ENCODE measurements at places on chromosomes 4 and X.

GRCh38 chr4:37827802-37828321 lies 1.4 kb downstream of the PGM2 start:
- DNase-seq = no peak

DNA sequence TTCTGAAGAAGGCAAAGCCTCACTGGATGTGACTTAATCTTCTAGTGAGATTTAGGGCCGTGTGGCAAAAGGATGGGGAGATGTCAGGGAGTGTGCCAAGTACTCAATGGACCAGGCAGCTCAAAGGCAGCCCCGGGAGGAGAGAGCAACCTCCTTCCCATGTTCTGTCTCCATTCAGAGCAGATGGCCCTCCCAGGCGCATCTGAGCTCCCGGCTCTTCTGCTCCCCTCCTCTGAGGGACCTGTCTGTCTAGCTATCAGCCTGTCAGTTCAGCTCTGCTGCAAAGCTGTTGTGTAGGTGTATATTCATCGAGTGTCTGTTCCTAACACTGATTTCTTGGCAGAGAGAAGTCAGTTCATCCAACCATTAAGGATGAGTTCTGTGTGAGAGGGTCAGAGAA lies 10.9 kb upstream of the PORCN start:
- DNase-seq = no peak

DNA sequence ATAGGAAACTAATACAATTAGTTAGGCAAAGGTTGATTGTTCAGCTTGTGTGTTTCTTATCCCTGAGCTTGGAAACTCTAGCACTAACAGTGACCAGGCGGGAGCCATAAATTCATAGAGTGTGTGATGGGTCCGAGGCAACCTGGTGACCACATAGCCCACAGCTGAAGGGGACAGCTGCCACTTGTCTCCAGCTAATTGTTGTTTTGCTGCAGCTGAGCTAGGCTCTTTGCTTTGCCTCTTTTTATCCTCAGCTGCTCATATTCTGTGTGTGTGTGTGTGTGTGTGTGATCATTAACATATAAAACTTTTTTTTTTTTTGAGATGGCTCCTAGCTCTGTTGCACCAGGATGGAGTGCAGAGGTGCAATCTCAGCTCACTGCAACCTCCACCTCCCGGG lies 53.2 kb downstream of the DOCK11 start:
- DNase-seq = no peak

DNA sequence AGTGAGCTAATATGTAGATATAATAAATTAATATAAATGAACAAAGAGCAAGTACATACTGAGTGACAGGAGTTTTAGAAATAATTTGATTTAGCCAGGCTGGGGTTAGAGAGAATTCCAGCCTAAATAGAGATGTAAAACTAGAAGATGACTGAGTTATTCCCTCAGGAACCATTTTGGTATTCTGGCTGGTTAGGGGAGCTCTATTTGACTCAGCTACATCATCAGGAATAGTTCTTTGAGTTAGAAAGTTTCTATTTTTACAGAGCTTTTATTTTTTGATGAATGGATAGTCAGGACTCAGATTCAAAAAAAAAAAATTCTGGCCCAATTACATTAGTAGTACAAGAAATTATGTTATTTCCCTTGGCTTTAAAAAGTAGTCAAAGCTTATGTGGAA lies 180.4 kb upstream of the MID1 start:
- DNase-seq = no peak

DNA sequence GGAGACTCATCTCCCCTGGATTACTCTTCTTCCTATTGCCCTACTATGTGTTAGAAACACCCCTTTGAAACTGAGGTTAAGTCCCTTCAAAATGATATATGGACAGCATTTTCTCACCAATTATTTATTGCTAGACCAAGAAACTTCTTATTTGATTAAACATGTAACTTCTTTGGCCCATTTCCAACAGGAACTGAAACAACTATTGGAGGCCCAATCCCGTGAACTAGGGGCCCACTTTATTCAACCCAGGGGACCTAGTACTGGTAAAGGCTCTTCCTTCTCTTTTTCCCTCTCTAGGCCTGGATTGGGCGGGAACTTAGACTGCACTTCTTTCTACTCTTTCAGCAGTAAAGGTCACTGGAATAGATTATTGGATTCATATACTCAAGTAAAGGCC lies 16.7 kb upstream of the COL25A1 start:
- DNase-seq = no peak

DNA sequence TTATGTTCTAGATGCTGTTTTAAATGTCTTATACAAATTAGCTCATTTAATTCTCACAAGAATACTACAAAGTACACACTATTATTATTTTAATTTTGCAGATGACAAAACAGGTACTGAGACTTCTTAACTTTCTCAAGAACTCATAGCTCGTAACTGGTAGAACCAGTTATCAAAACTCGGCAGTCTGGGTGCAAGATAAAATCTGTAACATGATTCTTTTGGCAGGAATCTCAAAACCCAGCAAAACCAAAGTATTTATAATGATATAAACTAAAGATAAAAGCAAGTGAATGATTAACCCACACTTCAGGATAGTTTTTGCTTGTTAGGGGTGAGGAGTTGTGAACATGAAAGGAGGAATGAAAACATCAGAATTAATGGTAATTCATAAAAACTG lies 27.6 kb downstream of the CLNK start:
- no peak for DNase-seq

DNA sequence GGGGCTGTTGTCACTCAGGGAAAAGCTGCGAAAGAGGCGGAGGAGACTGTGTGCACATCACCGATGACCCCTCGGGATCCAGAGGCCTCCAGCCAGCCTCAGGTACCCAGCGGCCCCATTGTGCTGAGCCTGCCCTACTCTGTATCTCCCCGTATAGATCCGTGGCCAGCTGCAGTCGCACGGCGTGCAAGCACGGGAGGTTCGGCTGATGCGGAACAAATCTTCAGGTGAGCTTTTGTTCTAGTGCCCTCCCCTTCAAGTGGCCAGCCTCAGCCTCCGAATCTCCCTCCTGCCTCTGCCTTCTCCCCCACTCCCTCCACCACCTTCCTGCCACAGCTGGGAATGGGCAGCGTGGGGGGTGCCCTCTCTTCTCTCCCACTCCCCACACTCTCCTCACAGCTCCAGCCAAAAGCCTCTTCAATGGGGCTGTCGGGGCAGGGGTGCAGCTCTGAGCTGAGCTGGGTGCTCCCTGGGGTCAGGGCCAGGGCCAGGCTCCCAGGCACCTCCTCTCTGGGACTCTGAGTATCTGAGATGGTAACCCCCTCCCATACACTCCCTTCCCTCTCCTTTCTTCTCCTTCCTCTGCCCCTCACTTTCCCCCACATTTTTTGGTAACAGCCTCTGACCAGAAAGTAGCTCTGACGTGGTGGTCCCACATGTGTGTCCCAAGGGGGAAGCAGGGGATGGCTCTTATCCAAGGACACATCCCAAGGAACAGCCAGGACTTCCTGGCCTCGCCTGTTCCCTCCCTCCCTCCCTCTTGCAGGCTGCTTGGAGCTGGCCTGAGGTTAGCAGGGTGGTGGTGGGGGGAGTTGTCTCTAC lies 20.4 kb upstream of the UBA1 start:
- no peak for DNase-seq

- DNase-seq = no peak
These were observed 19.5 kb downstream of the SUV39H1 start for GRCh38 chrX:48715876-48716502.

DNA sequence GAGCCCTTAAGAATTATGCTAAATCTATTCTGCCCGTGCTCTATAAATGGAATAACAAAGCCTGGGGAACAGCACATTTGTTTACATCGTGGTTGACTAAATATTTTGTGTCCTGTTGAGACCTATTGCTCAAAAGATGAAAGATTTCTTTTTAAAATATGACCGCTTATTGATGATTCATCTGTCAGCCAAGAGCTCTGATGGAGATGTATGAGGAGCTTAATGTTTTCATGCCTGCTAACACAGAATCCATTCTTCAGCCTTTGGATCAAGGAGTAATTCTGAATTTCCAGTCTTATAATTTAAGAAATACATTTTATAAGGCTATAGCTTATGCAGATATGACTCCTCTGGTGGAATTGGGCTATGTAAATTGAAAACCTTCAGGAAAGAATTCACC lies 271.3 kb upstream of the FAT4 start:
- DNase-seq = no peak

GRCh38 chr4:170698334-170698733 lies 608.6 kb upstream of the AADAT start:
- no peak for DNase-seq

DNA sequence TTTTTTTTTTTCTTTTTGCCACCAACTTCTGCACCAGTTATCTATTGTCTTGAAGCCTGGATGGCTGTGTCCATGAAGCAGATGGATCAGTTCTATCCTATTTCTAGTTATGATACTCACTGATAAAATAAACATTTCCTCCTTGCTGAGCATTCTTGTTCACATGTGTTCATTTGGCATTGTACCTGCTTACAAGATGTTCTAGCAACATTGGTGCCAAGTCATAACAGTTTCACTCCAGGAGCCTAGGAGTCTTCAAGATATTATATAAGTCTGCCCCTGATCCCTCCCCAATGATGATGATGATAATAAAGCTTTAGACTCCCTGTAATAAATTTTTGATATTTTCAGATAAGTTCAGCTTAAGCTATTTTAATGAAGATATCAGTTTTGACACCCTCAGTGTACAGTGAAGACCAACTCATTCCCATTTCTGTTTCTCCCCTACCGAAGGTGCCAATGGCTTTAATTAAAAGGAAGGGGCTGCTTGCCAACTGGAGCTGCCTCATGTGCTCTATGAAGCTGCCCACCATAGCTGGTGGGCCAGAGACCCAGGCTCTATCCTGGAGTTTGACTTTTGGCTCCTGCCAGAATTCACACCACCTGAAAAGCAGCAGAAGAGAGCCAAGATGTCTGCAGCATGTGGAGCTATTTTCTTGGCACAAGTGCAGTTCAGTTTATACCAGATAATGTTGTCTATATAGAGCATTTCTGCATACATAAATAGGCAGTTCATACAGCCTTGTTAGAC lies 265.4 kb upstream of the TET2 start:
- no peak for DNase-seq

DNA sequence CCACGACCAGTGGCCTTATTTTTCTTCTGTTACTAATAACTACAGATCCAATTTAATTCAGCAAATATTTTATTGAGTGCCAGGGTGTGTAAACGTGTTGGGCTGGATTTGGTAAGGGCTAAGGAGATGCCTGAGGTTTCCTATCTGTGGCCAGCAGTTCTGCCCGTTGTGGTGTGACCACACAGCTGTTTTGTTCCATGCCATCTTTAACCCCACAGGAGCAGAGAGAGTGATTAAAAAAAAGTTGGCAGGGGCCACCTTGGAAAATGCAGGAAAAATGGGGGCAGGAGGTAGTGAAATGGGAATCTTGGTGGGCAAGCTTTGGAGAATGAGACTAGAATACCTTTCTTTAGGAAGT lies 1.1 kb downstream of the PLAC8 start:
- DNase-seq = peak; percentile 62

GRCh38 chrX:2707334-2707760 lies 16.3 kb downstream of the CD99 start:
- no peak for DNase-seq

DNA sequence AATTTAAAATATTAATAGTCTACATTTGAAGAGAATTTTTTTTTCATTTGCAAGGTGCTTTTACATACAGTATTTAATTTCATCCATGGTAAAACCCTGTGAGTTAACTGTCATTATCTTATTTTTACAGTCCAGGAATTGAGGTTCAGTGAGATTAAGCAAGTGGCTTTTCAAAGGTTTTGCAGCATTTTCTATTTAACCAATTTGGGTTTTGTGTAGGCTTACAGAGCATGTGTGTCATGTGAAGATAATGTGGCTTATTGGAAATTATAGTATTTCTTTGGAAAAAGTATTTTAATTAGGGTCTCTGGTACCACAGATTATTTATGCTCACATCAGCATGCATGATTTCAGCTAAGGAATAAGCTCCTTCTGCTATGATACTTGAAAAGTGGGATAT lies 4.5 kb downstream of the XK start:
- DNase-seq = no peak

DNA sequence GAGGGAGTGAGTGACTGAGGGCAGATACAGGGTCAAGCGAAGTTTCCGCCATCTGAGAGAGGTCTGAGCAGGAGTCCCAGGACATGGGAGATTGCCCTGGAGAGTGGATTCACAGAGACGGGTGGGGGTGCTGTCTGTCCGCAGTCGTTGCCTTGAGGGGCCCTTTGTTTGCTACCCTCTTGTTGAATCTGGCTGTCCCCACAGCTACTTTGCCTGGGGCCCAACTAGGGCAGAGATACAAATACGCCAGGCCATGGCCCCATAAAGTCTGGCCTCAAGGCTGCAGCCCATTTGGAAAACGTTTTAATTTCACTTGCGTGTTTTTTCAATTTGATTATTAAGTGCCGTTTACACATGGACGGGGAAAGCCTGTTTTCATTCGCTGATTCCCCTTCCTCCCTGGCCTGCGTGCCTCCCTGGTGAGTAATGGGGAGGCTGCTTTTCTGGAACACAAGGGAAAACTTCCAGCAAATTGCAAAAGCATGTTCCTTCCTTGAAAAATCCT lies 134.4 kb downstream of the SMIM20 start:
- no peak for DNase-seq

DNA sequence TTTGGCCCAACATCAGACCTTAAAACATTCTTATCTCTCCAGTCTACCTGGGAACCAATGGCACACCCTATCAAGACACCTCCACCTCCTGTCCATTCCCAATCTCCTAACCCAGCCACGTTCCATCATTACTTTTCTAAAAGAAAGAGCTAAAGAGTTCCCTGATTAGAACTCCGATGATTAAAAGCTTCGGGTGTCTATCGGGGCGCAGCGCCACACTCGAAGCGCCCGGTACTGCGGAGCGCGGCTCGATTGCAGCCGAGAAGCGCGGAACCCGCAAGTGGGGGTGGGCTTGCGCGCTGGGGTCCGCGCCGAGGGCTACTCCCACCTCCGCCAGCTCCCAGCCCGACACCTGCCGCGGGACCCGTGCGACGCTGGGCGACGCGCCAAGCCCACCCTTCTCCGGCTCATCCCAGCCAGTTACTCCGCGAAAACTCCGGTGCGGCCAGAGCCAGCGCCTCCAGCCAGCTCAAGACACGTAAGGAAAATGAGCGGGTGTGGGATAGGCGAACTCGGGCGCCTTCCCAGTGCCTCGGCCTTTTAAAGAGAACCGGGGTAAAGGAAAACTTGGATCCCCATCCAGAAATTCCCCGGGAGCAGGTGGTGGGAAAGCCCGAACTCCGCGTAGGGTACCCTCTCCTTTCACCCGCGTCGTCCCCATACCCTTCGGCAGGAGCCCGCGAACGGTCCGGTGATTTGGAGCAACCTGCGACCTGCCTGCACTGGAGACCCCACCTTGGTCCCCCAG lies 593 bp downstream of the NPY1R start:
- DNase-seq = no peak

GRCh38 chr4:17561195-17561909 lies 15.6 kb upstream of the LAP3 start:
- DNase-seq = no peak

GRCh38 chr4:170139764-170140163 lies 50.0 kb upstream of the AADAT start:
- DNase-seq = no peak

DNA sequence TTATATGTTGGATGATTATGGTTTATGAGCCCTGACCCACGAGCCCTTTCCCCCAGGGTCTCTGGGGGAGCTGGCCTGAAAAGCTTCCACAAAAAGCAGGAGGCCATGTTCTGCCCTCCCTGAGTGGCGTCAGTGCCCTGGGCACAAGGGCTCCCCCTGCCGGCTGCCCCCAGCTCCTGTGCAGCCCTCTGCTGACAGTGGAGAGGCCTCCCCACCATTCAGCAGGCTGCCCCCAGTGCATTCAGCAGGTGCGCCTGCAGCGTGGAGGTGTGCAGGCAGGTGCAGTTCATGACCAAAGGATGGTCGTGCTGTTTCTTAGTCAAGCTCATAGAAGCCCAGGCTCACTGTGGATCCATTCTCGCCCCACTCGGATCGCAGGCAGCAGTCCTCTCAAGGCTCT lies 12.5 kb upstream of the S100P start:
- no peak for DNase-seq

GRCh38 chr4:75834095-75834771 lies 68.0 kb downstream of the PPEF2 start:
- DNase-seq = no peak
